SW 1271 (cell line): ENCODE measurements at places on chromosomes 3 and 15.

GRCh38 chr3:127688416-127689265 lies 15.9 kb downstream of the ABTB1 start:
- no peak for DNase-seq

GRCh38 chr3:158739078-158739477 lies 6.8 kb upstream of the RARRES1 start:
- DNase-seq, result no peak

DNA sequence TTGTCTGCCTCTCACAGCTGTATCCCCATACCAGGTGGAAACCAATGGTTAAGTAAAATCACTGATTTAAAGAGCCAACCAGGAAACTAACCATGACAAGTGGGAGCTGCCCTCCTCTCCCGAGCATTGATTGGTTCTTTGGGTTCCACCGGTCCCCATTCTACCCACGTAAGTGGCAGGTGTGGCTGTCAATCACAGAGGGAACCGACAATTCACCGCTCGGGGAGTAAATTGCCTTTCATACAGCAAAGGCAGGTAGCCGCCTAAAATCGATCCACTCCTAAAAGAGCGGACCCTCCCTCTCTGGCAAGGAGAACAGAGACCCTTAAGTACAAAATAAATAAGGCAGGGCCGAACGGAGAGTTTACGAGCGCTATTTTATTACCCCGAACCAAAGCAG lies 1.2 kb downstream of the ERC2 start:
- DNase-seq, result no peak

- no peak for DNase-seq
Observed at GRCh38 chr15:66655997-66656396, 46.0 kb upstream of the SMAD6 start.

DNA sequence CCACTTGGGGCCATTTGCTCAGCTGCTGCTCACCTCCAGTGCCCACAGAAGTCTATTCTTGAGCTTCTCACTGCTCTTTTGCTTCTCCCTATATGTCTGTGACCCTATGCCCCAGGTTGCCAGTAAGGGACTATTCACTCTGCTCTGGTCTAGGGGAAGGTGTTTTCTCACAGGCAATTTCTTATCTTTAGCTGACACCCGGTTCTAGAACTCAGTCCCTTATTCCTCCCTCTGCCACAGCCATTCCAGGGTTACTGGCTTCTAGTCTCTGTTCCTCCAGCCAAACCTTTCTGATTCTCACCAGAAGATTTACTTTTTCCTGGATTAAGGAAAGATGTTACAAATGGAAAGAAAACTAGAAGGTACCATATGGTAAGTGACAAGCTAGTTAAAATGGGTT lies 574.0 kb downstream of the NTRK3 start:
- DNase-seq, result no peak

- no peak for DNase-seq
Observed at GRCh38 chr15:49946681-49947080, 172.4 kb downstream of the ATP8B4 start.

DNA sequence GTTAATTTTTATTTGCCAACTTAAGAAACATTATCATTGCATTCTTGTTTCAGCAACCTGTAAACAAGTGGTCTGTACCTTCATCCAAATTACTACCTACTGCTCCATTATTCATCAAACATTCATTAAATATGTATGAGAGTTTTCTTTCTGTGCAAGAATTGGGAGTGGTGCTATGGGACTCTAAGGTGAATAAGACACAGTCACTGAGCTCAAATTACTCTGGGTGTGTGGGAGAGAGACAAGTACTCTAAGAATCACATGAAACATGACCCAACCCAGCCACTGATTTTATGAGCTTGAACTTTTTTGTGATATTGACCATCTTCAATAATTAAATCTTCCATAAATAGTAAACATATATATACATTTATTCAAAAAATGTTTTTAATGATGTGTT lies 227.2 kb upstream of the TP63 start:
- no peak for DNase-seq

DNA sequence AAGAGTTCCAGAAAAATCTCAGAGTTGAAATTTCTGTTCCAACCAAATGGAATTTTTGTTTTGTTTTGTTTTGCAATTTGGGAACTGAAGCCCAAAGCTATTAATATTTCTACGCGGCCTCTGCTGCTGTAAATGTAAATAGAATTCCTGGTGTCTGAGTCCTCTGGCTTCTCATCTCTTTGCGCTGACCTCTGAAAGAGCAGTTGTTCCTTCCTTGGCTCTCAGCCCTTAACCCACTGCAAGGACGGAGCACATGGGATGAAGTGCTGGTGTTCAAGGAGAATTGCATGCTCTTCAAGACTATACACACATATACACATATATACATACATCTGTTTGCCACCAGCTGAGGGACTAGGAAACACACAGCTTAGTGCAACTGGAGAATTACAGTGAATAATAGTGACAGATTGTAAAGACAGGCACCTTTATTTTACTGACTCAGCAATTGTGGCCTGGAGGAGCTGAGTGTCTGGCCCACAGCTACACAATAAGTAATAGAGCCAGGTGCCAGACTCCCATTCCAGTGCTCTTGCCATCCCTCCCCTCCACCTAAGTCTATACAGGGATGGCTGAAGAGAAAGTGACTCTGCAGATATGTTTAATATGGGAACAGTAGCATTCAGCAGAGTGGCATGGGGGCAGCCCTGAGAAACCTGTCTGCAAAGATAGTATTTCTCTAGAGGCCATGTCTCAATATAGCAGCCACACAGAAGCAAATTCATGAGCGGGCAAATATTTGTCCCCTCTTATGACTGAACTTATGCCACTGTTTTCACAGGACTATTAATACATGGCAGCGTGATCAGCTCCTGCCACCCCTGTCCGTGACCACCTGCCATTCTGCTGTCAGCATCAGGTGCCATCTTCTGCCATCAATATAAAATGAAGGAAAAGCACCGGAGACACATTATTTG lies 42.3 kb downstream of the NEK10 start:
- DNase-seq, result no peak

DNA sequence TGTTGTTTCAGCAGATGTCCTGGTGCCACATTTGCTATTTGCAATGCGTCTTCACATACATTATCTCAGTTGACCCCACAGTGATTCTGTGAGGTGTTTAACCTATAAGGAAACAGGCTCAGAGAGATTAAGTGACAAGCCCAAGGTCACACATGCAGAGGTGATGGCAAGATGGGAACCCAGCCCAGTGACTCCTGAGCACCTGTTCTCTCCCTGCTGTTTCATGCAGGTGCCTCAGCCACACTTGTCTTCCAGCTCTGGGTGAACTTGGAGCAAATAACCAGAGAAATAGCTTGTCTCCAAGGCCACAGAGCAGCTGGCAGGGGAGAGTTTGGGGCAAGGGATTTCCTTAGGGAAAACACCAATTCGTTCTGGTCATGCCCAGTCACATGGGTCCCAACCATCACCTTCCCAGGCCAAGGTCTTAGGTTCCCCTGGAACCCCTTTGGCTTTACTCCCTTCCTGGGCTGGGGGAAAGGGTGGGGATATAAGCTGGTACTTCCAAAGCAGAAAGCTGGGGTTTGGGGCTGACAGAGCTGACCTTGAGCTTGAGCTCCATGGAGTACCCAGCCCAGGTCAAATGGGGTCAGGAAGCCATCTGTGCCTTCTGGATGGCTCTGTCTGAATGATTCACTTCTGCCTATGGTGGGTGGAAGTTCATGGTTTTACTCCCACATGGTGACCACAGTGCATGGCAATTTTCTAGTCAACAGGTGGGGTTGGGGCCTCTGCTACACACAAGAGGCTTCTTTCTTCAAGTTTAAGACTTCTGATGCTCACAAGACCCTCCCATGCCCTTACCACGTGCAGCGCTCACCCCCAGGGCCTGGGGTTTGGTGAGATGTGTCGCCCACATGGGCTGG lies 22.4 kb downstream of the LIPC start:
- DNase-seq, result no peak

DNA sequence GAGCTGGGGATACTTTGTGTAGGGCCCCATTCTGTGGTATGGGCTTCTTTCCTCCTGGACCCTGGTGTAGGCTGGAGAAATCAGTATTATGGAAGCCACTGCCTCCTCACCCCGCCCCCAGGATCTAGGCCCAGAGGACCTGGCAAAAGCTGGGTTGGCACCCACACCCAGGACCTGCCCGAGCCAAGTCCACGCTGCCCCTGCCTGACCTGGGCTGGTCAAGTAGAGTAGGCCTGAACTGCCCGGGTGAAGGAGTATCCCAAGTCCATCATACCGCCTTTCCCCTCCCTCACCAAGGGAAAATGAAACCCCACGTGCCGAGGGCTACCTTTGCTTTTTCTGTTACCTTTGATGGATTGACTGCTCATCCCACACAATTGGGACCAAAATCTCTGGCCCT lies 37.7 kb upstream of the TRAK1 start:
- no peak for DNase-seq

DNA sequence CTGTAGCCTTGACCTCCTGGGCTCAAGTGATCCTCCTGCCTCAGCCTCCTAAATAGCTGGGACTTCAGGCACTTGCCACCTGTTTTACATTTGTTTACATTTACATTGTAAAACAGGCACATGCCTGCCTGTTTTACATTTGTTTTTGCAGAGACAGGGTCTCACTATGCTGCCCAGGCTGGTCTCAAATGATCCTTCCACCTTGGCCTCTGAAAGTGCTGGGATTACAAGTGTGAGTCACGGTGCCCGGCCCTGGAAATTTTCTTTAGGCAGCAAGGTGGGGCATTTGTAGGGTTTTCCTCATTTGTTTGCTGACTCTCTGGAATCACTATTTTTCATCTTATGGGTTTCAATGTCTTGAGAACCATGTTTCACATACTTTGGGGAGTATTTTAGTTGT lies 25.0 kb downstream of the PIF1 start:
- DNase-seq, result no peak

GRCh38 chr15:63595688-63596087 lies 1.5 kb upstream of the FBXL22 start:
- DNase-seq, result no peak

- DNase-seq, result no peak
Observed at GRCh38 chr3:123350971-123351370, 97.9 kb downstream of the ADCY5 start.

DNA sequence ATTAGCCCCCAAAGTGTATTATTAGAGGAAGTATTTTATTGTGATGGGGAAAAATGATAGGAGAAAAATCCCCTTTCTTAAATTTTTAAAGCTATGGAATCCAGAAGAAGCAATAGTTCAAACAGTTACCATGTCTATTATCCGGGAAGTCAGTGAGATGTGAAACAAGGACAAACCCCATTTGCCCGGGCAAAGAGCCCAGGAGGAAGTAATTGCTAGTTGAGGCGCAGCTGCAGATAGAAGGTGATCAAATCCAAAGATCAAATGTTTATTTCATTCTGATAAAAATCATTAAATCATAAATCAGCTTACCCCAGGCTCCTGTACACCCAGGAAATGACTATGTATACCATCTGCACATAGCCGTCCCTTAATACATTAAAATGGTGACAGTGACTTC lies 204.0 kb upstream of the CRBN start:
- DNase-seq, result no peak

DNA sequence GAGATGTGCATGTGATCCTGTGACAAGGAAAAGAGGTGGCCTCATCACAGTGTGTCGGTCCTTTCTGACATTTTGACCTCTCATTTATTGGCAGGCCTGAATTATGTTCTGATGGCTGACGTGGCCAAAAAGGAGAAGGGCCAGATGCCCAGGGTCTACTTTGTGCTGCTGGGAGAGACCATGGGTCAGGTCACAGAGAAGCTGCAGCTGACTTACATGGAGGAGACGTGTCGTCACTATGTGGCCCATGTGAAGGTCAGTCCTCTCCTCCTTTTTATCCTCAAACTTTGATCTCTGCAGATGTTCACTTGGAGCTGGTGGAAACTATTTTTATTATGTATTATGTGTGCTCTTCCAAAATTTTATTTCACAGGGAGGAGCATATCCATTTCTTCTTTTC lies 319.3 kb upstream of the CTDSPL start:
- no peak for DNase-seq

- no peak for DNase-seq
Observed at GRCh38 chr3:124115279-124115678, 123.4 kb upstream of the ROPN1 start.

DNA sequence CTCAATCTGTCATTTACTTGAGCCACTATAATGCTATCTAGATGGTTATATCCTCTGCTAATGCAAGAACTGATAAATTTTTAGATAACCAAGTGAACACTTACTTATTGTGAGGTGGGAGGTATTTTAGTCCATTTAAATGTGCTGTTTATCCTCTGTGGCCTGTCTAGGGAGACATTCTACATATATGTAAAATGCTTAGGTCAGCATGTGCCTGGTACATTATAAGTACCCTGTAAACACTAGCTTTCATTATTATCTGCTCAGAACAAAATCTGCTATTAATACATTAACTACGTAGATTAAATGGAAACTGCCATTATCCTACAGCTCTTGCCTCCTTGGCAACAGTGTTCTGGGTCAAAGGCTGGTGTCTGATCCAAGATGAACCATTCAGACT lies 41.8 kb upstream of the MAPKBP1 start:
- DNase-seq, result no peak

- DNase-seq, result no peak
Observed at GRCh38 chr15:63109498-63109897, 12.2 kb upstream of the LACTB start.

- peak; percentile 66 for DNase-seq
Observed at GRCh38 chr3:29186131-29186599, 94.7 kb upstream of the RBMS3 start.

DNA sequence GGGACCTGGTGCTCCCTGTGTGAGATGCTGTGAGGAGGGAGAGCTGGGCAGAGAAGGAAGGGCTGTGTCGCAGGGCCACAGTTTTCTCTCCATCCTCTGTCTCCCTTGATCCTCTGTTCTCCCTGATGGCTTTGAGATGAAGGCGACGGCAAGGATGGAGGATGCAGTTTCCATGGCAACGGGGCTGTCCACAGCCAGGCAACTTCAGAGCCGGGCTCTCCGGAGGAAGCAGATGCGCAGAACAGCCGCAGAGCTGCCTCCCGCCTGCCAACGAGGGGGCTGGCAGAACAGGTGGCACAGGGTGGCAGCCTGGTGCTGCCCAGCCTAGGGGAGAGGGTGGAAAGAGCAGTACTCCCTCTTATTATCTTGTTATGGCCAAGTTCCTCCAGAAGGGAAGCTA lies 9.9 kb upstream of the GRM2 start:
- DNase-seq, result no peak

GRCh38 chr3:67286586-67286985 lies 288.5 kb downstream of the KBTBD8 start:
- DNase-seq, result no peak
